ENCODE measurements at places on chromosomes 5 and 9.

GRCh38 chr9:89885156-89885555, 280.3 kb downstream of the GADD45G start:
- no peak for DNase-seq

DNA sequence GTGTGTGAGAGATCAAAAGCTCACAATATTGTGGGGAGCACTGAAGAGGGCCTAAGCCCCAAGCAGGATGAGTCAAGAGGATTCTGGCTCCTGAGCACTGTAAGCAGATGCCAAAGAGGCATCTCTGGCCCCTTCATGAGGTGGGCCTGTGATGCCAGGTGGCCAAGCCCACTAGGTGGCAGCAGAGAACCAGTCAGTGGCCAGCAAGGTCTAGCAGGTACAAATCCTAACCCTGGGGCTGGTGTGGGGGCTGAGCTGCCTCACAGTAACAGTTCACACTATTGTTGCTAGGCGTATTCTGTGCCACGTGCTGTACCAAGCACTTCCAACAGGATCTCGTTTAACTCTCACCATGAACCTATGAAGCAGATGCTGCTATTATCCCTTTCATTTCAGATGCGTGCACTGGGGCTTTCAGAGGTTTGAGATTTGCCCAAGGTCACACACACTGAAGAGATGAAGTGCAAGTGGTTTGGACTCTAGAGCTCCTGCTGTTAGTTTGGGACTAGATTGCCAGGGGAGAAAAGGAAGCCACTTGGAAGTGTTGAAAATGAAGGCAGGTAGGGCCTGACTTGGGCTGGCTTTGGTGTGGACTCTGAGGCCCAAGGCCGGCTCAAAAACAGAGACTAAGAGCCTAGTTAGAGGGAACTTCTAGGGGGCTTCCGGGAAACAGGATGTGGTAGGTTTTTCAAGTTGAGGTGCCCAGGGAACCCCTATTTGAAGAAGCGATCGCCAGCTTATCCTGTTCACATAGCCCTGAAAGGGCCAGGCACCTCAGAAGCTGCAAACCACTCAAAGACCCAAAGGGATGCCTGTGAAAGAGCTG, 4.4 kb upstream of the MLANA start:
- no peak for DNase-seq

- no peak for DNase-seq
Observed at GRCh38 chr5:115375893-115376292, 79.4 kb upstream of the CCDC112 start.

GRCh38 chr5:175694371-175695160, 36.7 kb downstream of the HRH2 start:
- DNase-seq = no peak

DNA sequence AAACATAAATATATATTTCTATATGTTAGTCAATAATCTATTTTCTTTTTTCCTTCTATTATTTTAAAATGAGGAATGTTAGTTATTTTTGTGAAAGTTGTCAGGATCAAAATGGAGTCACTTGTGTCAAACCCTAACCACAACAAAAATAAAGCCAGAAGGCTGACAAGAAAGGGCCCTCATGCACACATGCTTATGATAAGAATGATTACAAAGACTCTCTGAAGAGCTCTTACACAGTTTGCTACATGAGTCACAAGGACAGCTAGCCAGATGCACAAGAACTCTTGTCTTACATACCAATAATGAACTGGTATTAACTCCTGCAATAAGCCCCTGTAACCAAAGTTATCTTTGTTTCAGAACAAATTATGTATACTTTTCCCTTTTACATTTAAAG, 64.7 kb downstream of the GGTA1 start:
- DNase-seq = no peak

- DNase-seq = no peak
Observed at GRCh38 chr5:66742083-66742895, 146.1 kb downstream of the MAST4 start.

DNA sequence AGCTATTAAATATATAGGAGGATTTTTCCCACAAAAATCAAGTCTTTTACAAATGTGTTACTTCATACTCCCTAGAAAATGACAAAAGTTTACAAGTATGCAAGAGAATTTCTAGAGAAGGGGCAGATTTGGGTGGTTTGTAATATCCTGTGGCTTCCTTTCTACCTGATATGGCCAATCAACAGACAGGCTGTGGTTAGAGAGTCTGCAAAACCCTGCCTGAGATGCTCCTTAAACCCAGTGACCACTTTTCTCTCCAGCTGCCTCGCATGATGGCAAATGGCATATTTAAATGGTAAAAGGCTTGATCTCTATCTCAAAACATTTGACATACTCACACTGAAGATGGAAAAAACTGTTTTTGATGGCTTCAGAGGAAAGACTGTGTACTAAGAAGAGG, 550.1 kb upstream of the ZNF462 start:
- no peak for DNase-seq

DNA sequence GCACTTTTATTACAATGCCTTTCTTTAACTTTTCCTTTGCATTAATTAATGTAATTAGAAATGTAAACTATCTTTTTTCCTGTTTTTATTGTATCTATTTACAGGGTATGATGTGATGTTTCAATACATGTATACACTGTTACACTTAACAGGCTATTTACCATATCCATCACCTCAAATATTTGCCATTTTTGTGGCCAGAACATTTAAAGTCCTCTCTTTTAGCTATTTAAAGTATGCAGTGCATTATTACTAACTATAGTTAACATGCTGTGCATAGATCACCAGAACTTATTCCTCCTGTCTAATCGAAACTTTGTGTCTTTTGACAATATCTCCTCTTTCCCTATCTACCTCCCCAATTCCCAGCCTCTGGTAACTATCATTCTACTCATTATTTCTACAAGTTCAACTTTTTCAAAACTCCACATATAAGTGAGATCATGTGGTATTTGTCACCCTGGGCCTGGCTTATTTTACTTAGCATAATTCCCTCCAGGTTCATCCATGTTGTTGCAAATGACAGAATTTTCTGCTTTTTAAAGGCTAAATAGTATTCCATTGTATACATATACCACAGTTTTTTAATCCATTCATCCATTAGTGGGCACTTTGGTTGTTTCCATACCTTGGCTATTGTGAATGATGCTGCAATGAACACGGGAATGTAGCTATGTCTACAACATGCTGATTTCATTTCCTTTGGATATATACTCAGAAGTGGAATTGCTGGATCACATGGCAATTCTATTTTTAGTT, 32.8 kb downstream of the OR2K2 start:
- DNase-seq = no peak

DNA sequence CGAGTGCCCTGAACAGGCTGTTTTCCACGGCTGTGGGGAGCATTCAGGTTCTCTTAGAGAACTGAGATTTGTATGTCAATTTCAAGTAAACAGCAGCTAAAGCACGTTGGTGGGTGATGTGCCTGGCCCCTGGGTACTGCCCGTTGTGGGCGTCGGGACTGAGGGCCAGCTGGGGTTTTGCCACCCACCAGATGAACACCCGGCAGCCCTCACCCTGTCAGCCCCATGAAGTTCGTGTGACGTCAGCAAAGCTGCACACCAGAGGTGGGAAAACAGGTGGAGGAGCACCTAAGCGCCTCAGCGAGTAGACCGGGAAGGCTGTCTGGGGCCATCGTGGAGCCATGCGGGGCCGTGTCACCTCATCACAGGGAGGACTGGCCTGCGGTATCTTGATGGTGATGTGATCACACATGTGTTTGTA, 9.2 kb downstream of the CEP72 start:
- DNase-seq = no peak

DNA sequence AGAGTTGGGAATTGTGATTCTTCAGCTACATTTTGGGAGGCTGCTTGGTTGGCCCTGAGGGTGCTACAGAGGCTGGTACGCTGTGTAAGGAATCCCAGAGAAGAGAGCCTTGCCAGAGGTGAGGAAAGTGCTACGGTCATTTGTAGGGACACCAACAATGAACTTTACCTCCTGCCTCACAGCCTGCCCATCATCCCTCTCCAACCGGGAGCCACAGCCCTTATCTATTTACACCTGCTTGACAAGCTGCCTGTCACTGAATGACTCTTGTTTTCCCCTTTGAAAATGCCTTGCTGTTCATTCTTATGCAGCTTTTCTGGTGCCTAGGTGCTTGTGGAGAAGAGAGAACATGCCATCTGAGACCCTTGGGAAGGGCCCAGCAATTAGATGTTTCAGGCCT, 110.8 kb downstream of the PCSK1 start:
- DNase-seq = no peak

DNA sequence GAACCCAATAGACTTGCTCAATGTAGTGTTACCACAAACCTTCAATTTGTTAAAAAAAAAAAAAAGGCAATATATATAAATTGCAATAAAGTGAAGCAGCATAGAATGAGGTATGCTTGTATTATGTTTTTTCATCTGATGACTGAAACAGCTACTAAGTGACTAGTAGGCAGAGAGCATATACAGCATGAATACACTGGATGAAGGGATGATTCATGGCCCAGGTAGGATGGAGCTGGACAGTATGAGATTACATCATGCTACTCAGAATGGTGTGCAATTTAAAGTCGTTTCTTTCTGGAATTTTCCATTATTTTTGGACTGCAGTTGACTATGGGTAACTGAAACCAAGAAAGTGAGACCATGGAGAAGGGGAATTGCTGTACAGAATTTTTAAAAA, 161.2 kb downstream of the GNA14 start:
- no peak for DNase-seq

- DNase-seq = no peak
Observed at GRCh38 chr9:131523086-131523388, 8.0 kb downstream of the UCK1 start.

GRCh38 chr5:177538876-177539275, 15.5 kb downstream of the FAM193B start:
- no peak for DNase-seq

DNA sequence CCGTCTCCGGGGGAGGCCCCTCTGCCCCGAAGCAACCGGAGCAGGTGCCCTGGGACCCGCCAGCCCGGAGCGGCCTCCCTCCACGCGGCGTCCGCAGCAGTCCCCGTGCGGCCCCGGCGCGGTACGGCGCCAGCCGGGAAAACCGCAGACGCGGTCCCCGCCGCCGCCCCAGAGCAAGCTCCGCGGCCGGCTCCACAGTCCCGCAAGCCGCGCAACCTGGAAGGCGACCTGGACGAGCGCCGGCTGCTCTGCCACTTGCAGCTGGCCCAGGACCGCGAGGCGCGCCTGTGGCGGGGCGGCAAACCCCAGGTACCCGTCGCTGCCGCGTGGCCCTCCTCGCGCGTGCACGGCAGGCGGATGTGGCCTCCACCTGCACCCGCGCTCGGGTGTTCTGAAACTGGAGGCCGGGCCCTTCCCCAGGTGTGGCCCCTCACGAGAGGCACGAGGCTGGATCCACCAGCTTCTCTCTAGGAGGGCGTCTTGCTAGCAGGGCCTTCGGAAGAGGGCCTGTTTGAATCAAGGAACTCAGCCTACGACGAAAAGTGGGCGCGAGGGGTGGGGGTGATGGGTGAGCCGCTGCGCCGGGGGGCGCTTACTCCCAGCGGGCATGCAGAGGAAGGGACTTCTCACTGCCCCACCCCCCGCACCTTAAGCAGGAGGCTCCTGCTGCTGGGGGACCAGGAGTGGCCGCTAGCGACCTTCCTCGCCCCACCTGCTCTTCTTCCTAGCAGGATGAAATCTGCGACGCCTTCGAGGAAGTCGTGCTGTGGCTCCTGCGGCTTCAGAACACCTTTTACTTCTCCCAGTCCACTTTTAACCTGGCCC, 602 bp downstream of the CCNI2 start:
- DNase-seq = no peak

- no peak for DNase-seq
Observed at GRCh38 chr5:170111088-170111785, 5.5 kb downstream of the FOXI1 start.

- no peak for DNase-seq
Observed at GRCh38 chr9:105432247-105432842, 15.5 kb upstream of the FSD1L start.

- no peak for DNase-seq
Observed at GRCh38 chr5:14686517-14686916, 22.0 kb downstream of the OTULIN start.

- peak; percentile 58 for DNase-seq
Observed at GRCh38 chr9:127578952-127579853, 32.9 kb upstream of the STXBP1 start.

- DNase-seq = no peak
Observed at GRCh38 chr5:151253605-151253950, 593 bp downstream of the GM2A start.

DNA sequence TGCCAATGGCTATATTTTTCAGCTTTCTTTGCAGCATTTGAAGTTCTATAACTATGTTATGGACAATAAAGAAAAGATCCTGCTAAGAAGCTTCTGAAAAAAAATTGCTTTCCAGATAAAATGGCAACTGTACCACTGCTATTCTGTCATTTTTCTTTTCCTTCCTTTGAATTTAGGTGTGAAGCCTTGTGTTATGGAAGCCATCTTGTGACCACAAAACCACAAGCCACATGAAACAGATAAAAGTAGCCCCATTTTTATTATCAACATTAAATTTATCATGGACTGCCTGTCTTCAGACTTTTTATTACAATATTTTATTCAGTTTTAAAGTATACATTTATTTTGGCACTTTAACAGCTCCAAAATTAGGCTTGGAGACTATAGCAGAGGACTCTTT, 289.9 kb upstream of the ACTBL2 start:
- no peak for DNase-seq

DNA sequence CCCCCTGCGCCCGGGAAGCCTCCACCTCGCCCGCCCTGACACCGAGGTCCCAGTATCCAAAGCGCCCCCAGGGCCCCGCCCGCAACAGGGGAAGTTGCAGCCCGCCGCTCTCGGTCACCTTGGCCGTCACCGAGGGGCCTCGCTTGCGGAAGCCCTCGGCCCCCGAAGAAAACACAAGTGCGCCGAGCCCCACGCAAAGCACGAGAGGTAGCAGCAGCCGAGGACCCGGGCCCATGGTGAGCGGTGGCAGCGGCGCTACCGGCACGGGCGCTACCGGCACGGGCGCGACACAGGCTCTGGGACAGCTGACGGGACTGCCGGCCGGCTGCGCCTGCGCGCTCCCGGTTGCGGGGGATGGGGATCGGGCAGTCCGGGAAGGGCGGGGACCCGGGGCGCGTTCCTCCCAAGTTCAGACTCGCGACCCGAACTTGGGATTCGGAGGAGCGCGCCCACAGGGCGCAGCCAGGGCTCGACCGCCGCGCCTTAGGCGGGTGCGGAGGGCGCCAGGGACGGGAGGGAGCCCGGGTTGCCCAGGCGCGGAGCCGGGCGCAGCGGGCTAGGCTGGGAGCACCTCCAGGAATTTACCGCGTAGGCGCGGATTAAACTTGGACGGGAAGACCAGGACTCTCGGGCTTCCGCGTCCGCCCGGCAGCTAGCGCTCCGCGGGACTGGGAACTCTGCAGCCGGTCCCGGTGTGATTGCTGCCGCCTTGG, at the start of gene PPIC:
TSS of gene PPIC (minus strand) at position 335 of the 713 bp plus-strand sequence. CDS start at position 235, 100 bp downstream.
- no peak for DNase-seq

- DNase-seq = no peak
Observed at GRCh38 chr5:31273631-31274378, 80.3 kb downstream of the CDH6 start.
